ENCODE measurements at places on chromosomes 13 and 19.

GRCh38 chr13:109655206-109655600 lies 131.2 kb downstream of the IRS2 start:
- DNase-seq = no peak

GRCh38 chr13:24043590-24044350 lies 116.8 kb upstream of the SPATA13 start:
- no peak for DNase-seq

- no peak for DNase-seq
Observed at GRCh38 chr13:88189728-88190127, 518.6 kb downstream of the SLITRK5 start.

DNA sequence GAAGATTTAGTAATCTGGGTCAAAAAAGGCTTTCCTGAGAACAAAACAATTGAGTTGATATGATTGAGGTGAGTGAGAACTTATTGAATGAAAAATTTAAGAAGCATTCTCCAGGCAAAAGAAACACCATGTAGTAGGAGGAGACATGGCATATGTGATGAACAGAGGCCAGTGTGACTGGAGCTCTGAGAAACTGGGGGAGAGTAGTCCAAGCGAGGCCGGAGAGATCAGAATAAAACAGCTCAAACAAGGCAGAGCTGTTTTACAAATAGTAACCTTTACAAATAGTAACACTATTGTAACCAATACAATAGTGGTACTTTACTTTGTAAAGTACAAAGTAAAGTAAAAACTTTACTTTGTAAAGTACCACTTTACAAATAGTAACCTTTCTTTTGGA lies 1159.1 kb downstream of the PCDH9 start:
- no peak for DNase-seq

DNA sequence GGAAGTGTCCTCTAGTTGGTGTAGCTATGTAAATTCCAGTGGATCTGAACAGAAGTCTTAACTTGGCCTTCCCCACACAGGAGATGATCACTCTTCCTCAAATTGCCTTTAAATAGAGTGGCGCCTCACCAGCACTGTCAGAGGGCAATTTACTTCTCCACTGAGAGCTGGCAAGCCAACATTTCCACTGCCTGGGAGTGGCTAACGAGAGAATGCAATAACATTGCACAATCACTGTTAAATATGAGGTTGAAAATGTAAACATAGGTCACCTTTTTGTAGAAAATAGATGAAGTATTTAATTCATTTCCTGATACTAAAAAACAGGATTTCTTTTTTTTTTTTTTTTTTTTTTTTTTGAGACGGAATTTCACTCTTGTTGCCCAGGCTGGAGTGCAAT lies 55.4 kb upstream of the UBL3 start:
- no peak for DNase-seq

DNA sequence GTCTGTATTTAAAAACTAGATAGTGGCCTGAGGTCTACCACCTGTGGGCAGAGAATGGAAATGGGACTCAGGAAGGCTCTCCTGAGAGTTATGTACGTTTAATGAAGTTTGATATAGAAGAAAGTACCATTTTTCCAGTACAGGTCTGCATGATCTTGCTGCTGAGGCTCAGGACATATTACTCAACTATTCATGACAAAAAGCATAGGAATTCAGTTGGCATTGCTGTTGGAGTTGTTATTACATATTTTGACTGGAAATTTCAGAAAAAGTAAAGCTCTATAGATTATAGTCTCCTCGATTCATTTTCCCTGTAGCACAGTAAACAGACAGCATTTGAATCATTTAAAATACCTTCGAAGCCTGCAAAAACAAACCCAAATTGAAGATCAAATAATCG lies 469.8 kb downstream of the DCT start:
- no peak for DNase-seq

DNA sequence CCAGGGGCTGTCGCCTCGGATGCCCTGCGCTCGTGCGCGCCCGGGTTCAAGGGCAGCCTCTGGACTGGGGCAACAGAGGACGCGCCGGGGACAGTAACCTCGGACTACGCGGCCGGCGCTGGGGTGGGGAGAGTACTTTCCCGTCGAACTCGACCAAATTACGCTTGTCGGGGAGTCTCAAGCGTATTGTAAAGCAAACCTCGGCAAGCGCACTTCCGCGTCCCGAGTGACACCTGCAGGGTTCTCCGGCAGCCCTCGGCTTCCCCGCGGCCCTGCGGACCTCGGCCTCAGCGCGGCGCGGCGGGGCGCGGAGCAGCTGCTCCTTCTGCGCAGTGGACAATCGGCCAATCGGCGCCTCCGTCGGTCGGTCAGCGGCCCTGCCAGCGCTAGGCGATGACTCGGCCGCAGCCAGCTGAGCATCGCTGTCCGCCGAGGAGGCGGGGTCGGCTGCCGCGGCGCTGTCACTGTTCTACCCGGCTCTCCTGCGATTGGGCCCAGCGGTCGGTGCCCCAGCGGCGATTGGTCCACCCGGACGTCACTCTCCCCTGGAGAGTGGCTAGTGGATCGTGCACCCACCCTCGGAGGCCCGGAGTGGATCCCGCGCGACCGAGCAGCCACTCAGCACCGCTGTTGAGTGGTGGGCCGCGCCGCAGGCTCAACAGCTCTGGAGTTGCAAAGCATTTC lies at the start of gene SLC46A3:
Gene SLC46A3 (minus strand): TSS at position 428 of the 684 bp plus-strand sequence. CDS start 972 bp downstream, outside the sequence.
- DNase-seq = peak; percentile 96

DNA sequence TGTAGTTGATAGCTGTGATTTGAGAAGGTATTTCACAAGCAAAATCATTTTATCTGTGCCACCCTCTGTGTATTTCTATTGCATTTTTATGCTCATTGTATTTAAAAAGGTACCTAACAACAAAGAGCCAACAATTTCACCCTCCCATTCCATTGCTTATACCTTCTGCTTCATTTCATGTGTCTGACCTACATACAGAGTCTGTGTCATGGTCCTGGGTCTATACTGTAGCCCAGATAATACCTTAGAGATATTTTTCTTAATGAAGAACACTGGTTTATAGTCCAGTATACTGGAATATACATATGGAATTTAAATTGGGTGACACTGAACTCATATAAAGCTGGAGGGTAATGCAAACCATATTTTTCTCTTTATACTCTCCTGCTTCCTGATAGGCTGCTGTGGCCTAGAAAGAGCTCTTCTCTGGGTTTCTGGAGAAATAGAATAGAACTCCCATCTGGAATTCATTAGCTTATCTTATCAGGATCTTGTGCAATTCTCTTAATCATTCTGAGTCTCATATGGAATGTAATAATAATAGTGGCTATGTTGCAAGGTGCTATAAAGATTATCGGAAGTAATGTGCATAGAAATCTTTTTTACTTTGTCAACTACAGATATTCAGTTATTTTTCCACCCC lies 31.8 kb upstream of the SPART start:
- no peak for DNase-seq

GRCh38 chr13:114002009-114002544 lies 28.2 kb upstream of the C13orf46 start:
- DNase-seq = no peak
